GM06990 (cell line): ENCODE measurements at places on chromosomes 7 and 10.

DNA sequence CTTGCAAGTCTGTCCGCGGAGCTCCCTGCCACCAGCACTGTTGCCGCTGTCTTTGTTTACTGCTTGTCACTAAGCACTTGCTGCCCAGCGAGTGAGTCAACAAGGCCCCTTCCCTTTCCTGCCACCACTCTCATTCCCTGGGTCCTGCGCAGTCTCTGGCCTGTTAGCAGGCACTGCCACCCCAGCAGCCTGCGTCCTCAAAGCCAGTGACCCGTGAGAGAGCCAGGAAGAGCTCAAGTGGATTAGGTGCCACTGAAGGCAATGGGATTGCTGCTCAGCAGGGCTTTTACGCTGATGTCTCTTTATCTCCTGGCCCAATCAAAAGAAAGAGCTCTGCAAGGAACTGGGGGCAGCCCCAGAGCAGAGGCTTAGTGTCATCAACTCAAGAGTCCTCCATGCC lies at the start of gene FRMPD2:
Gene FRMPD2, minus strand, starts transcription at position 61 of the 400 bp plus-strand sequence. CDS start 129 bp downstream, outside the sequence.
- no peak for DNase-seq

- DNase-seq: no peak
These were observed 175.4 kb upstream of the AHR start for GRCh38 chr7:17123020-17123419.

DNA sequence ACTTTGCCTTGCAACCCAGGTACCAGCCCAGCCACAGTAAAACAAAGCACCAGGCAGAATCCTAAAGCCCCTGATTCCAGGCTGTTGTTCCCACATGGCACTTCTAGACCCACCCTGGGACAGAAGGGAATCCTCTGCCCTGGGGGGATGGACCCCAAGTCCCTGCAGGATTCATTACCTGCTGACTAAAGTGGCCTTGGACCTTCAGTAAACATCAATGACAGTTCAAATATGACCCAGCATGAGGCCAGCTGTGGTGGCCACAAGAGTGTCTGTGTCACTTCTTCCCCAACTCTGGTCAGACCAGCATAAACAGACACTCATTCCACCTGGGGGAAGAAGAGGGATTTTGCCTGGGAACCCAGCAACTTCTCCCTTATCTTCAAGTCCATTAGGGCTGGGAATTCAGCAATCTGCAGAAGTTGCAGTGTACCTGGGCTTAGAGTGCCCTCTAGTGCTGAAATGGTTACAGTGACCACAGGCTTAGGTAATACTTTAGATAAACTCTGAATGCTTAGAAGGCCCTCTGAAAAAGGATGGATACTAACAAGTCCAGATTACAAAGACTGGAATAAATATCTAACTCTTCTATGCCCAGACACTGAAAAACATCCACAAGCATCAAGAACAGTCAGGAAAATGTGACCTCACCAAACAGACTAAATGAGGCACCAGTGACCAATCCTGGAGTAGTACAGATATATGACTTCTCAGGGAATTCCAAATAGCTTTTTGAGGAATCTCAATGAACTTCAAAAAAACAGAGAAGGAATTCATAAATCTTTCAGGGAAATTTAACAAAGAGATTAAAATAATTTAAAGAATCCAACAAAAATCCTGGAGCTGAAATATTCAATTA lies 108.5 kb upstream of the TMEM168 start:
- peak; percentile 22 for DNase-seq

- DNase-seq: no peak
These were observed 60.3 kb upstream of the POT1 start for GRCh38 chr7:124989911-124990310.

GRCh38 chr7:127844707-127845331 lies 186.4 kb downstream of the LRRC4 start:
- DNase-seq: no peak

DNA sequence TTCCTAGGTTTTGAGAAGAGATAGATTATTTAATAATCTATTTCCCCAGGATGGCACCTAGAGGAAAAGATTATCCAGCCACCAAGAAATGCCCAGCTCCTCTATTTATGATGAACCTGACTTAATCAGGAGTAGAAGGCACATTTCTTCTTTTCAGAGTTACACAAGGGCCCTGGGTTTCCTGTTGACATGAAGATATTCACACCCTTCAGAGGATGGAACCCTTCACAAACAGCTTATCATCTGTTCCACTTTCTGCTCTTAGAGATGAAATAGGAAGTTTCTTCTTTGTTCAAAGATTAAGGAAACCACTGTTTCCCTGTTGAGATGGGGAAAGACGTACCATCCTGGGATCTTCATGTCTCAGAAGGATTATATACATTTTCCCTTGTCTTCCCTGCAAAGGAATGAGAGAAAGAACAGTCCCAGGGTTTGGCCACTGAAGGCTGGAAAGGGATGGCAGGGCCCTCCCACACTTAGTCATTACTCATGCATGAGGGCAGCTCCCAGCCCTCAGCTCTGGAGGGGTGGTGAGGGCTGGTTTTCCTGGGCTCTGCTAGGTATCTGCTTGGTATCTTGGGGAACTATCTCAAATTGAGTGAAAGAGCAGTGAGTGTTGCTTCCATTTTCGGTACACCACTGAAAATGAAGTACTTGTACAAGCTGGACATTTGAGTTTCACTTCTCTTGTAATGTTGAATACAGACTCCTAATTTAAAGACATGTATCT lies 64.0 kb downstream of the MTPAP start:
- DNase-seq: peak; percentile 20

DNA sequence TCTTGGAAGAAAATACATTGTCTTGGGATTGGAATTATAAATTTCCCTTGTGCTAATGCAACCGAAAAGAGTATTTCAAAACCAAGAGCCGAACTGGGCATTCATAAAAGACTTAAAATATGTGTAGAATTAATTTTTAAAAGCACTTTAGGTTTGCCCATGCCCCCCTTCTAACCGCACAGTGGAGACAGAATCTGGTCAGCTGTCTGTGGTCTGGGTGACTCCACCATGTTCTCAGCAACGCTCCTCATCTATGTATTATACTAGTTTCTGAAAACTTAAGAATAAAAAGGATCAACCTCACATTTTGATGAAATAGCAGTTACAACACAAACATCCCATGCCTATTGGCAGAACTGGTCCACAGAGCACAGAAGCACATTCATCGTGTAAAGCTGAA lies 192.6 kb upstream of the C7orf33 start:
- DNase-seq: no peak

DNA sequence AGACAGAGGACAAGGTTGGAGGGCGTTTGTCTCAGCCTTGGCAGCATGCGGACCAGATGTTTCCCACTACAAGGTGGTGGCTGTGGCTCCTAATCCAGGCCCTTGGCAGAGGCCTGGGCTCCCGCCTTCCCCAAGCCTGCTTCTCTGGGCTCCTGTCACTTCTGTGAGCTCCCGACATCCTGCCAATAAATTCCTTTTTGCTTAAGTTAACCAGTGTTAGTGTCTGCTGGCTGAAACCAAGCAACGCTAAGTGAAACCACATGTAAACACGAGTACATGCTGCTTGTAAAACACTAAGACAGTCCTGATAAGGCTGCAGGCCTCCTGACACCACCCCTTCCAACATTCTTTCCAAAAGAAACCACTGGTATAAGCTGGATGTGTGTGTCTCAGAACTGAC lies 263.6 kb upstream of the ZMIZ1 start:
- no peak for DNase-seq

DNA sequence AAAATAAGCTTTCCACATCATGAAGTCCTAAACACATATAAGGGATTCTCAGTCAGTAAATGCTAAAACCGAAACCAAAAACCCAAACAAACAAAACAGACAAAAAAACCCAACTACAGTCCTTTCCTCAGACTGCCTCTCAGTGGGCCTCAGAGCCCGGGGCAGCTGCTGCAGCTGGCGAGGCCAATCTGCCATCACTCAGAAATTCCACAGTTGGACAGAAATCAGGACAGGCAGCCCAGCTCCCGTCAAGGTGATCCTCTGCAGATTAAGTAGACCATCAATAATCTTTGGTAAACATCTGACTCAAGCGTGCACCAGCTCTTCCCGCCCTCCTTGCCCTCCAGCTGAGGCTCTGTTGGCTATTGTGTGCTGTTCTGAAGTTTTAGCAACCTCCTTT lies 142.2 kb downstream of the ATXN7L1 start:
- DNase-seq: no peak

- DNase-seq: no peak
These were observed 7.5 kb upstream of the CFTR start for GRCh38 chr7:117472335-117472734.

- DNase-seq: no peak
These were observed 466.9 kb downstream of the PTPRN2 start for GRCh38 chr7:158120716-158121115.

DNA sequence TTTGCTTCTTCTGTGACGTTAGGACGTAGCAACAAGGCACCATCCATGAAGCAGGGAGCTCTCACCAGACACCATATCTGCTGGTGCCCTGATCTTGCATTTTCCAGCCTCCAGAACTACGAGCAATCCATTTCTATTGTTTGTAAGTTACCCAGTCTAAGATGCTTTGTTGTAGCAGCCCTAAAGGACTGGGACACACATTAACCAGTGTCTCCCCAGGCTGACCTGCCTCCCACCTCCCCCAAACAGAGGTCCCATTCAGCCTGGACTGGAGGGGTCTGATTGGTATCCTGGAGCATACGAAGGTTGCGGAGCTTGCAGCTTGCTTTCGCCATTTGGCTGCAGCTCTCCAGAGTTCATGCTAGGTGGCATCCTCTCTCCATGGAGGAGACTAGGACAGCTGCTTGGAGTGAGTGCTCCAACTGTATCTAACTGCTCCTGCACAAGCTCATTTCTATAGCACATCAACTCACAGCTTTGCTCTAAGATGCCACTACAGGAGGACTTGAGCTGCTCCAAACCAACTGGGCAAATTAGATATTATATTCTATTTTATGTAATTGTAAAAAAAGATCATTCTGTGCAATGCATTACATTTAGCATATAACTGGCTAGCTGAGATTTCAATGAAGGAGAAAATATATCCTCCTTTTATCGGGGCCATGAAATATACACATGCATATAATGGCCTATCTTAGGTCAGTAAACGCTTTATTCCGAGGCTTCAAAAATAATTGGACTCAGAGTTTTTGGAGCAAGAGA lies 8.0 kb upstream of the GRK5 start:
- no peak for DNase-seq

- no peak for DNase-seq
These were observed 29.8 kb upstream of the PODXL start for GRCh38 chr7:131586259-131586658.

GRCh38 chr7:66837007-66837406 lies 84.0 kb upstream of the TMEM248 start:
- DNase-seq: no peak

DNA sequence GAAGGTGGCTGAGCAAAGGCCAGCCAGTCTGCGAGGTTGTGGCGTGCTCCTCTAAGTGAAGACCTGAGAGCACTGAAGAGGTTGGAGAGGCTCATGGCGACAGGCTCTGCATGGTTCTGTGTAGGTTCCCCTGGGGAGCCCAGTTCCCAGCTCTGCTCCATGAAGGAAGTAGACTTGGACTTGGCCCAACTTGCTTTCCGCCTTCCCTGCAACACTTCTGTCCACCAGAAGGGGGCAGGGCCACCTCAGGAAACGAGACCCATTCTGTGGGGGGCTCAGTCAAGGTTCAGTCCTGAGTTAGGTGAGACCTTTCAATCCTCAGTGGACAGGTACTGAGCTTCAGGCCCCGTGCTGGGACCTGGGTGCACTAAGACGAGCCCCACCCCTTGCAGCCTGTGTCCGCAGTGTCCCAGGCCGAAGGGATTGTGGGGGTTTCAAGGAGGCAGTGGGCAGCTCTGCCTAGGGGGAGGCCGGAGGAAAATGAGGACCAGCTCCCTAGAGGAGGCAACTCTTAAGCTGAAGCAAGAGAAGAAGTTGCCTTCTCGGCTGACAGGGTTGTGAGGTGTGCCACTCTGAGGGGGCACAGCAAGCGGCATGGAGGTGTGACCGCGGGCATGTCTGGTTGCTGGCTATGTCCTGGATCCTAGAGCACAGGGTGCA lies 15.0 kb upstream of the PCBD1 start:
- no peak for DNase-seq

GRCh38 chr10:22250897-22251660 lies 33.3 kb upstream of the EBLN1 start:
- no peak for DNase-seq

- DNase-seq: no peak
These were observed 243.6 kb upstream of the RHOBTB1 start for GRCh38 chr10:61187601-61188000.

- DNase-seq: no peak
These were observed 23.7 kb upstream of the CCDC172 start for GRCh38 chr10:116300542-116300941.

DNA sequence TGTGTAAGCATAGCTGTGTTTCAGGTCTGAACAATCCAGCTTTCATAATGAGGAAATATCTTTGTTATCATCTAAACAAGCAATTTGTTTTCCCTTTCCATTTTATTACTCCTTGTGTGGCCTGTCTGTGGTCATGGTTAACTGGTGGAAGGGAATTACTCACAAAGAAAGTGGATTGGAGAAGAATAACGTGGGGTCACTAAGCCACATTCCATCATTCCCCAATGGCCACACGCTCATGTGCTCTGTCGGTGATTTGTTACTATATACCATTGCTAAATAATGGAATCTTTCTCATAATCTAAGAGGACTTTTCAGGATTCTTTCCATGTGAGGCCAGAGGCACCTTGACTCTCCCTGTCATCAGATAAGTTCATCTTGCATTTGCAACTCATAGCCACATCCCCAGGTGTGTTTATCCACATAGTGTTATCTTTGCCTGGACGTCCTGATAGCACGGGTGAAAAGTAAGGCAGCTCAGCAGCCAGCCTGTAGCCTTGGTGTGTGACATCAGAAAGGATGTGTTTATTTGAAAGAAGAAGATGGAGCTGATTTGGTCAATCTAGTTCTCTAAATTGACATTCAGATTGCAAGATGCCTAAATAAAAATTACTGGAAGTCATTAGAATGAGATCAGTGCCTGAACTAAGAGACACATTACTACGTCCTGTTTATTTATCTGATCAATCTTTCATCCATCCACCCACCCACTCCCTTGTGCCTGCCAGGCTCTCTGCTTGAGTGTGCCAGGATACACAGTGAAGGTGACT lies 128.9 kb downstream of the CELF2 start:
- no peak for DNase-seq

DNA sequence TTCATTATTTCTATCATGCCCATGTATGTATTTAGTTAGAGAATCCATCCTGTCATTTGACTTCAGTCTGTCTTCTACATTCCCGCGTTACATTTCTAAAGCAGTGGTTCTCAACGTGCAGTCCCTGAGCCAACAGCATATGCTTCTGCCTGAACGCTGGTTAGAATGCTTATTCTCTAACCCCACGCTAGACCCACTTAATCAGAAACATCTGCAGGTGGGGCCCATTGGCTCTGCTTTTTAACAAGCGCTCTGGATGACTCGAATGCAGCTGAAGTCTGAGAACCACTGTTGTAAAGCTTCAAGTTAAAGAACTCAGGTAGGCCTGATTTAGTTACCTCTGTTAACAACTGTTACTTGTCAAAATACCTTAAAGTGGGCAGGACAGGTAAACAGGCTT lies 38.2 kb downstream of the NEUROD6 start:
- no peak for DNase-seq

- no peak for DNase-seq
These were observed 29.3 kb downstream of the RHOBTB1 start for GRCh38 chr10:60914690-60915141.

DNA sequence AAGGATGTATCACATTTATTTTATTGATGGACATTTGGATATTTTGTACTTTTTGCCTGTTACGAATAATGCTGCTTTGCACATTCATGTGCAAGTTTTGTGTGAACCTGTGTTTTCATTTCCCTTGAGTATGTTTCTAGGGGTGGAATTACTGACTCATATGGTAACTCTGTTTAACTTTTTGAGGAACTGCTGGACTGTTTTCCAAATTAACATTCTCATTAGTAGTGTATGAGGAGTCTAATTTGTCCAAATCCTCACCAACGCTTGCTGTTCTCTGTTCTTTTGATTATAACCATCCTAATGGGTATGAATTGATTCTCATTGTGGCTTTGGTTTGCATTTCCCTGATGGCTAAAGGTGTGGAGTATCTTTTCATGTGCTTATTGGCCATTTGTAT lies 3.2 kb downstream of the WDR11 start:
- no peak for DNase-seq
